ENCODE measurements at places on chromosomes 2 and 18.

- peak; percentile 96 for DNase-seq
These were observed 165.0 kb downstream of the ANTXR1 start for GRCh38 chr2:69177785-69178636.

GRCh38 chr2:186575302-186575701 lies 14.6 kb upstream of the ITGAV start:
- DNase-seq = no peak

- no peak for DNase-seq
These were observed 22.2 kb upstream of the NT5C1B start for GRCh38 chr2:18611604-18612003.

DNA sequence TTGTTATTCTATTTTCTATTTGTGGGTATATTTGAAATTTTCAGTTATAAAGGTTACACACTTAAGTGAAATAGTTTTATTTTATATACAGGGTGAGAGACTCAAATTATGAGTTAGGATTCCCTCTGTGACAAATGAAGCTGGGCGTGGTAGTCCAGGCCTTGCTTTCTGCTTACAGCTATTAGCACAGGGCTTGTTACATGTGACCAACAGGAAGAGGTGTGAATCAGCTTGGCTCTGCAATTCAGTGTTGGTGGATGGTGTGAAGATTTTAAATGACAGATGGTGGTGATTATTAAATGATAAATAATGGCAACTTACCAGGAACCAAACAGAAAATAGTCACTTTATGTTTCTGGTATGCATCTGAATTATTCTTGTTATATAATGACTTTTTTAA lies 64.4 kb upstream of the NOSTRIN start:
- no peak for DNase-seq

DNA sequence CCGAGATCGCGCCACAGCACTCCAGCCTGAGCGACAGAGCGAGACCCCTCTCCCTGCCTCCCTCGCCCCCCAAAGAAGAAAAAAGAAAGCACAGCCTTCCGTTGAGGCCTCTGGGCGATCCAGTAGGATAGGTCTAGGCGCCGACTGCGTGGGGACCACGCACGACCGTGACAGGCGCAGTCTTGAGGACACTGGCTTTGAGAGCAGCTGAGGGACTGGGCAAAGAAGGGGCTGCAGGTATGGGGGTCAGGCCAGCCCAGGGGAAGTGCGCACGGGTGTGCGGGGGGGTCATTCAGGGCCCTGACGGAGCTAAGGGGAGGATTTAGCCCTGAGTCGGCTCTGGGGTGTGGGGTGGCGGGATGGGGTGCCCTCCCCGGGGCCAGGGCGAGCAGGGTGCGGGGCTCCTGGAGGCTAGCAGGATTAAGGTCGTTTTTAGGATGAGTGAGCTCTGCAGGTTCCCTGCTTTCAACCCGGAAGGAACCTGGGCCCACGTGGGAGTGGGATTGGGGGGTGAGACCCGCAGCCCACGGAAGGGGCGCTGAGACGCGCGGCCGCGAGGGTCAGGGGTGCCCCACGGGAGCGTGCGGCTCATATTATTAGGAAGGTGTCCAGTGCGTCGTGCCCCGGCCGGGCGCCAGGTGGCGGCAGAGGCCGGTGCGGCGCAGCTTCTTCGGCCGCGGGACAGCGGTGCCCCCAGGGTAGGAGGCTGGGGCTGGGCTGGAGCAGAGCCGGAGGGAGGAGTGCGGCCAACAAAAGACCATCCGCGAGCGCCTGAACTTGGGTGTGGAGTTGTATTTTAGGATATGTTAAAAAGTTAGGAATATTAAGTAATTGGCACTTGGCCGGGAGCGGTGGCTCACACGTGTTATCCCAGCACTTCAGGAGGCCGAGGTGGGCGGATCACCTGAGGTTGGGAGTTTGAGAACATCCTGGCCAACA lies 20.5 kb upstream of the ZNF236 start:
- peak; percentile 80 for DNase-seq

DNA sequence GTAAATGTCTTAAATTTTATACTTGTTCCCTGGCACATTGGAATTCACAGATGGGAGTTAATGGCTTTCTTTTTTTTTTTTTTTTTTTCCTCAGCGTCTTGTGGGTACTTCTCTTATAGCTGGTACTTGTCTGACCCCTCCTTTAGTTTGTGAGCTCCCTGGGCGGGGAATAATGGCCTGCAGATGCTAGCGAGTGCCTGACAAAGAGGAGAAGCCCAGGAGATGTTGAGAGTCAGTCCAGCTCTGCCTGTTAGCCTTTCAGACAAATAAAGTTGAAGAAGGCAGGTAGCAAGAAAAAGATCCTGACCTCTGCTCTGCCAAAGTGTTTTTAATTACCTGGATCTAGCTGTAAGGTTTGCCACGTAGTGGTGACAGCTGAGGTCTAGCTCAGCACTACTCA lies 6.6 kb downstream of the BCL2L11 start:
- DNase-seq = no peak

DNA sequence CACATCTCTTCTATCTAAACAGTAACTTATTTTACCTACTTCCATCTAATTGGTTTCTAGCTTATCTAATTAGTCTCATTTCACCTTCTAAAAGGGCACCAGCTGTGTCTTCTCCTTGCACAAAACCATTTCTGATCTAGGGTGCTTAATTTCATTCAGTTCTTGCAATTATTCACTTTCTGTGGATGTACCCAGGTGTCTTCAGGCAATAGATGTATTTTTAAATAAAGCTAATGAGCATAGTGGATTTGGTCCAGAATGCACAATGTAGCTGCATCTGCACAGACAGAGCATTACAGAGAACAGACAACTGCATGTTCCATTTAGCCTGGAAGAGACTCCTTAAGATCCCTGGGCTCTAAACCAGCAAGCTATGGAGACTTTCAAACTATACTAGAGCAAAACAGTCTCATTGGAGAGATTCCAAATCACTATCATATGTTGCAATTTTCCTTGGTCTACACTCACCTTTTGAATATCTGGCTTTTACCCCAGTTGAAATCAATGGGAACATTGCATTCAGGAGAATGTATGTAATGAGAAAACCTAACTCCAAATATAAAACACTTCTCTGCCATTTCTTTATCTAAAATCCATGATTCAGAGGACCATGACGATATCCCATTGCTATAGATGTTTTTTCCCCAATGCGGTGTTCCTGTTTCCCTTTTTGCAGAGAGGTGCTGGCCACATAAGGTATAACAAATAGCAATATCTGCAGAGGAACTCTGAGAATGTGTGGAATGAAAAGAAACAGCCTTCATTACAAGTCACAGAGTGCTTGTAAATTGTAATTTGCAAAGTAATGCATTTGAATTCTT lies 3.5 kb upstream of the RFX8 start:
- no peak for DNase-seq

DNA sequence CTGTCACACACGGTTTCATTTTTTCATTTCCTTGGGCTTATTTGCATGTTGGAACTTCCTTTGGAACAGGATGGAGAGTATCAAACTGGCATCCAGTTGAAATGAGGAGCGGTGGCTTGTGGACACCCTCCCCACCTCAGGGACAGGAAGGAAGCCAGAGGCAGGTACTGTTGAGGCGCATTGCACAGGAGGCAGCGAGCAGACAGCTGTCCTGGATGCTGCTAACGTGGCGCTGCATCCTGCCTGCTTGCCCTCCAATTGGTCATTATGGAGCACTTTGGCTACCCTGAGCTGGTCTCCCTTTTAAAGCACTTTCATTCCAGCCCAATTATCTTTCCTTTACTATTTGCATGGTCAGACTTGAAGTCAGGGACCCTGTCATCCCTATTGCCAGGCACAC lies 80.7 kb upstream of the ITGA4 start:
- DNase-seq = no peak

- DNase-seq = no peak
These were observed 869.2 kb downstream of the BCL11A start for GRCh38 chr2:59684116-59684770.

DNA sequence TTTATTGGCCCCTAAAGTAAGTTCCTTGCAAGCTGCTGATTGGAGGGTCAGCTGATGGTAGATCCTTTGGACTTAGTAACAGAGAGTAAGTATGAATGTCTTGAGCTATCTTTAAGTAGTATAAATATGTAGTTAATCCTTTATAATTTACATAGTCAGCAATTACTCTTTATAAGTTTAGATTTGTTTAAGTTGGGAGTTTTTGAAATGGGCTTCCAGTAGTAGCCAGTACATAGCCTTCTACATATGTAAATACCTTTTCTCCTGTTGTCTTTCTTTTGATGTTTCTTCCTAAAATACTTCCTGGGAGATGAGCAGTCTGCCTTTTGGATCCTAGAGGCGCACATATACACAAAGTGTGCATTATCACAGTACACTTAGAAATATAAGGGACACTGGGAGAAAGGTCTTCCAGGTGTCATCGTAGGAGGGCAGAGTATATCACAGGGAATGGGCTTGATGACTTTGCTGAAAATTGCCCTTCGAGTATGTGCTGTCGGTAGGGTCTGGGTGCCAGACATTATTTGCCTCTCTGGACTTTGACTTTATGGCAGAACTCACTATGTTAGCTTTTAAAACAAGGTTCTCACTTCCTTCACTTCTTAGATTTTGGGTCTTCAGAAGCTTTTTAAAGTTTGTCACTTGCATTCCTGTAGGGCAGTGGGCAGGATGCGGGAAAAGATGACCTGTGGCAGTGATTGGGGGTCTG lies 21.6 kb downstream of the TTLL4 start:
- DNase-seq = no peak

DNA sequence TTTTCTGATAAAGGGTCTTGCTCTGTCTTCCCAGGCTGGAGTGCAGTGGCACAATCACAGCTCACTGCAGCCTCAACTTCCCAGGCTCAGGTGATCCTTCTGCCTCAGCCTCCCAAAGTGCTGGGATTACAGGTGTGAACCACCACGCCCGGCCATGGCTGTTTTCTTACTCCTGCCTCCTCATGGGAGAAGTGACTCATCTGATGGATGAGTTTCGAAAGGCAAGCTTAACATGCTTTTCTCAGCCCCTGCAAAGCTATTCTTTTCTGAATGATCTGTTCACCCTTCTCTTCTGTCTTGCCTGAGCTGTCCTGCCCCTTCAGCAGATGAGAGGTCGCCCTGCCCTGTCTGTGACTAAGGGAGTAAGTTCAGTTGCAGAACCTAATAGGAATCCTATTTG lies 929 bp upstream of the CREG2 start:
- no peak for DNase-seq

GRCh38 chr2:216880509-216881184 lies 20.8 kb upstream of the TNP1 start:
- no peak for DNase-seq
